Right atrium auricular region (tissue), 2 donors: ENCODE measurements at places on chromosomes 3 and 15. TPM values are rescaled to one million over a fixed set of nuclear protein-coding genes. Genes with fewer than 3 reads are reported as not detected.

STAB1 gene
- 62.6 TPM for total RNA-seq

GP9 gene
- not detected for total RNA-seq

ARGFX gene
- total RNA-seq: not detected

ADAMTSL3 gene
- total RNA-seq: 12.2 TPM

PLSCR2 gene
- total RNA-seq: not detected

DNA sequence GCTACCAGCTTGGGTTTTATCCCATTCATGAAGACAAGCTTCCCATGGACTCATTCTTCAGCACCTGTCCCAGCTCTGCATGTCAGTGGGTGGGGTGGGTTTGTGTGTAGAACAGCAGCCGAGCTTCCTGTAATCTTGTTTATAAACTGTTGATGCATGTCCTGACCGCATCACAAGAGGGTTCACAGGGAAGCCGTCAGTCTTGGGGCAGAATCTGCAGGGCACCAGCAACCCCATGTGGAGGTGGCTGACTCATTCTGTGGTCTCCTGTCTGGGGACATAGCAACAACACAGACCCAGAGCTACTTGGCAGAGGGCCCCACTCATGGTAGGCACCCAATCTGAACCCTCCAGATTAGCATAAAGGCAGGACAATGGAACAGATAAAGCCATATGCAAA is 35.6 kb downstream of the DAPK2 start:
- H3K4me3 ChIP-seq: no peak overlapping the region
- H3K27ac ChIP-seq: peak overlapping the region; percentile 80
- no peaks in the 10 kb centered on the region for H3K4me1 ChIP-seq
- DNase-seq: peak; percentile 65
- H3K36me3 ChIP-seq: no peaks in the 10 kb centered on the region

- no peak overlapping the region for H3K4me3 ChIP-seq
- no peak overlapping the region for H3K27ac ChIP-seq
- DNase-seq: no peak
- H3K27me3 ChIP-seq: no peaks in the 10 kb centered on the region
- no peaks in the 10 kb centered on the region for H3K36me3 ChIP-seq
These were observed 168.0 kb upstream of the GMNC start for GRCh38 chr3:191030491-191030890.

DNA sequence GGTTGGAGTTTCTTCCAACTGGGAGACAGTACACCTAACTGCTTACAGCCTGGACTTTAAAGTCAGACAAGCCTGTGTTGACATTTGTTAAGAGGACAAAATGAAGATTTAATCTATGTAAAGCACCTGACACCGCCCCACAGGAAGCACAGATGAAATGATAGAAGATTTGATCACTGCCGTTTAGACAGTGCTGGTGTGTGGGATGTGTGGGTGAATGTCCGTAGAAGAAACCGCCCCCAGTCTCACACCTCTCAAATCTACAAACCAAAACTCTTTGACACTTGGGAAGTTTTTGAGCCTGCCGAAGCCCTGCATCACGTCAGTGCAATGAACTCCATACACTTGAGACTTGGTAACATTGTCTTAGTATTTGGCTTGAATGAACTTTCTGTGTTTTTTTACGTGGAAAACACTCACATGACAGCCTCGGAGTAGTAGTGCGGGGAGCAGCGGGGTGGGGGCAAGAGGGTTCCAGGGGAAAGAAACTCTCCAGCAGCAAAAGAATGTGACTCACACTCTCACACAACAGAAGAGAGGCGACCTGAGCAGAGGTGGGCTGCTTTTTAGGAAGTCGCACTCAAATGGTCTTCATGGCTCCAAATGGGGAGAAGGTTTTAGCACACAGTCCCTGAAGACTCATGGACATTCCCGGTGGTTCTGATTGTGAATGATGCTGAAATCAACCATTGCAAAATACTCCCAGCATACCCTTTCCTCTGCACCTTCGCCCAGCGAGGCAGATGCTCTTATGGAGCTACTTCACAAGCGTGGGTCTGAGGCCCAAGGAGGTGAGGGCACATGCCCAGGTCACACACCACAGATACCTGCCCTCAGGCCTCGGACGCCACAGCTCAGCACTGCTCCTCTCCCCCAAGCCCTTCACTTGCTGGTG is 79.2 kb downstream of the SRGAP3 start:
- H3K4me3 ChIP-seq: no peak overlapping the region
- H3K36me3 ChIP-seq: no peaks in the 10 kb centered on the region
- no peak for DNase-seq
- H3K27ac ChIP-seq: no peak overlapping the region

DNA sequence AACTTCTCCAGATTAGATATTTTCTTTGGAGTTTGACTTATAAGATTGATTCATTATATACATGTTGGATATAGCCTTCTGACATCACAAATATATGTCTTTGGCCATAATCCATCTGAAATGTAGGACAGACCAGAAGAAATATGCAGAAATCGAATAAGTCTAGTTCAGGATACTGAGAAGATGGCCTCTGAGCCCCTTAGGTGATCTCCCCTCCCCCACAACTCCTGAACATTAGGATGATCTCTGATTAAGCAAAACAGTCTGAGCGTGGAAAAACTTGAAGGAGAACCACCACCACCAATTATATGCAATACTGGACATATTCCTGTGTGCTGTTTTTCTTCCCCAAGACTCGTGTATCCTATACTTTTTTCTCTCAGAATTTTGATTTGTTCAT is 3.2 kb downstream of the SETD5 start:
- no peaks in the 10 kb centered on the region for H3K4me1 ChIP-seq
- H3K36me3 ChIP-seq: no peaks in the 10 kb centered on the region
- H3K27me3 ChIP-seq: no peaks in the 10 kb centered on the region

GRCh38 chr3:114319453-114319852 is 25.6 kb downstream of the TIGIT start:
- no peaks in the 10 kb centered on the region for H3K36me3 ChIP-seq
- no peak overlapping the region for H3K27ac ChIP-seq
- H3K4me3 ChIP-seq: no peak overlapping the region
- no peaks in the 10 kb centered on the region for H3K27me3 ChIP-seq
- H3K4me1 ChIP-seq: no peaks in the 10 kb centered on the region

DNA sequence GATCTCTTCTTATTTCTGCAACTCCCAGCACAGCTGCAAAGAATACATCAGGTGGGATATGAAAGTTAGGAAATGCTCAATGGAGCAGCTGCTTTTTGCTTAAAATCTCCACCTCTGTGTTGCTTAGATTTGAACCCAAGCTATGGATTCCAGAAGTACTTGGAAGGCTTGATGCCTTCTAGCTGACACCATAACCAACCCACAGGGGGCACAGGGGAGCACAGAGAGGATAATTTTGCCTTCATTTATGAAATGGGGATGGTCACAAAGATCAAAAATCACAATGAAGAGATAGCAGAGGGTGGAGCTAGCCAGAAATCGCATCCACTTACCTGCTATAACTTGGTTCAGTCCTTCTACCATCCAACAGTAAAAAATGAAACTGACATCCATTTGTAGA is 75.7 kb downstream of the DUT start:
- no peaks in the 10 kb centered on the region for H3K4me1 ChIP-seq
- DNase-seq: no peak
- H3K36me3 ChIP-seq: peaks cover 11% of the 10 kb centered on the region
- no peak overlapping the region for H3K4me3 ChIP-seq

- no peak overlapping the region for H3K27ac ChIP-seq
- H3K4me3 ChIP-seq: no peak overlapping the region
- H3K27me3 ChIP-seq: no peaks in the 10 kb centered on the region
- H3K4me1 ChIP-seq: no peaks in the 10 kb centered on the region
- H3K36me3 ChIP-seq: no peaks in the 10 kb centered on the region
These were observed 107.0 kb downstream of the ALCAM start for GRCh38 chr3:105473521-105474223.

GRCh38 chr15:65812916-65813315 is 20.8 kb upstream of the DENND4A start:
- H3K36me3 ChIP-seq: no peaks in the 10 kb centered on the region
- DNase-seq: no peak
- no peaks in the 10 kb centered on the region for H3K27me3 ChIP-seq
- no peaks in the 10 kb centered on the region for H3K4me1 ChIP-seq

DNA sequence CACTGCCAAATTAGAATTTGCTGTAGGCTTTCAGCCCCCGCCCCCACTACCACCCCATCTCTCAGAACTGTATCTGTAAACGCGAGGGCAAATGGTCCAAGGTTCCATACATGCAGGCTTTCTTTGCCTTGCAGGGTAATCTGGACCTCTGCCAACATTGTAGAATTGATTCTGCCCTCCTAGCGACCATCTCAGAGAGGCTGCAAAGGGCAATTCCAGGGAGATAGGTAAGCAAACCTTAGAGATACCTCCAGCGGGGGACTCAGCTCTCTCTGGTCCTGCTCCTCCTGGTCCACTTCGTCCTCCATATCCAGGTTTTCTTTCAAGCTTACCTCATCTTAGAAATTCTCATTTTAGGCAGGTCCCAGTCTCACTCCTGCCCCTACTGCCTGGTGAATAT is 64.4 kb downstream of the SLMAP start:
- no peak overlapping the region for H3K27ac ChIP-seq
- no peaks in the 10 kb centered on the region for H3K27me3 ChIP-seq
- DNase-seq: no peak
- H3K4me1 ChIP-seq: peaks cover 22% of the 10 kb centered on the region

GRCh38 chr3:126208182-126208581 is 27.8 kb upstream of the ALDH1L1 start:
- H3K27me3 ChIP-seq: no peaks in the 10 kb centered on the region
- DNase-seq: no peak
- no peaks in the 10 kb centered on the region for H3K36me3 ChIP-seq
- no peak overlapping the region for H3K27ac ChIP-seq

DNA sequence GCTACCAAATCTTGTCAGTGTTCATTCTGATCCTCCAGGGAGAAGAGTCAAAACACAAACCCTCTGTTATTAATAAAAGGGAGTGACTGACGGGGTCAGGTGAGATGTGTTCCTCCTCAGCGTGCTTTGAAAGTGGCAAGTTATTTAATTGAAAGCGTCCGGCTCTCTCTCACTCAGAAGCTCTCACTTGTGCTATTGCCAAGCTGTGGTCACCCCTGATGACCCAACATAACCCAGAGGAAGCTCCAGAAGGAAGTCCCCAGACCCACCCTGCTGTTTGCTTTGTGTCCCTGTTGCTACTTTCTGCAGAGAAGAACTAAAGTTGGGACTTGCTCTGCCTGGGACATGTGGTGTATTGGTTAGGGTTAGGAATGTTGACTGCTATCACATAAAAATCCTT is 235.6 kb downstream of the EDEM1 start:
- H3K36me3 ChIP-seq: no peaks in the 10 kb centered on the region
- H3K4me3 ChIP-seq: no peak overlapping the region
- no peaks in the 10 kb centered on the region for H3K4me1 ChIP-seq
- H3K27ac ChIP-seq: no peak overlapping the region
- no peak for DNase-seq
- H3K27me3 ChIP-seq: no peaks in the 10 kb centered on the region

DNA sequence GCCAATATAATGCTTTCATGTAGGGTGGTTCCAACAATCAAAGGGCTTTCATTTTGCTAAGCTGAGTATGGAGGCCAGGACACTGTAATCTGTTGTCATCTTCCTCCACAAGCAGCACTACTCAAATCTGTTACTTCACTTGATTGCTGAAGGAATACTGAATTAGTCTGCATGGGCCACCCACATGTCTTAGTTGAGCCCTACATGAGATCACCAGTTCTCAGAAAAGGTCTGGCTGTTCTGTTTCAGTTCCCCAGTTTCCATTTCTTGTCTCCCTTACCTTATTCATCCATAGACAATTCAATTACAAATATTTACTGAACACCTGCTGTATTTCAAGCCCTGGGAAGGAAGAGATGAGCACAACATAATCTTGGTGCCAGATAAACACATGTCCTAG is 119.2 kb downstream of the FHIT start:
- DNase-seq: no peak
- H3K27ac ChIP-seq: no peak overlapping the region
- H3K4me3 ChIP-seq: no peak overlapping the region

GRCh38 chr3:10669490-10670048 is 146.5 kb upstream of the SLC6A11 start:
- H3K27me3 ChIP-seq: no peaks in the 10 kb centered on the region
- no peak overlapping the region for H3K27ac ChIP-seq
- no peak overlapping the region for H3K4me3 ChIP-seq
- no peaks in the 10 kb centered on the region for H3K36me3 ChIP-seq
- H3K4me1 ChIP-seq: no peaks in the 10 kb centered on the region
- DNase-seq: no peak

DNA sequence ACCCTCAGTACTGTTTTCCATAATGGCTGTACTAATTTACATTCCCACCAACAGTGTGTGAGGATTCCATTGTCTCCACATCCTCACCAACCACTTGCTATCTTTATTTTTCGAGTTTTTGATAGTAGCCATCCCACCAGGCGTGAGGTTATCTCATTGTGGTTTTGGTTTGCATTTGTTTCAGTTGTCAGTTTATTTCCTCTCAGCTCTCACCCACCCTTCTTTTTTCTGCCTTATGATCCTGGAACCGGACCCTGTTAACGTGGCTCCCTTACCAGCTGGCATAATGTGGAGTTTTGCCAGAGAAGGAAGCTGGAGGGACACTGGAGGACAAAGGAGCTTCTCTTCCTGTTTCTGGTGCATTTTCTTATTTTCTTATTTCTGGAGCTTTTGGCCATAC is 25.1 kb upstream of the SH3GL3 start:
- H3K27ac ChIP-seq: no peak overlapping the region
- H3K4me1 ChIP-seq: no peaks in the 10 kb centered on the region
- no peaks in the 10 kb centered on the region for H3K27me3 ChIP-seq
- no peak overlapping the region for H3K4me3 ChIP-seq
- H3K36me3 ChIP-seq: no peaks in the 10 kb centered on the region

GRCh38 chr15:100017140-100017539 is 283.9 kb upstream of the LYSMD4 start:
- no peaks in the 10 kb centered on the region for H3K36me3 ChIP-seq
- no peak for DNase-seq
- no peak overlapping the region for H3K27ac ChIP-seq
- no peak overlapping the region for H3K4me3 ChIP-seq
- H3K27me3 ChIP-seq: no peaks in the 10 kb centered on the region
- H3K4me1 ChIP-seq: peaks cover 21% of the 10 kb centered on the region

- H3K36me3 ChIP-seq: no peaks in the 10 kb centered on the region
- no peak for DNase-seq
- no peaks in the 10 kb centered on the region for H3K27me3 ChIP-seq
- H3K4me1 ChIP-seq: no peaks in the 10 kb centered on the region
- no peak overlapping the region for H3K27ac ChIP-seq
These were observed 319.6 kb downstream of the ZBTB20 start for GRCh38 chr3:114827495-114827894.

DNA sequence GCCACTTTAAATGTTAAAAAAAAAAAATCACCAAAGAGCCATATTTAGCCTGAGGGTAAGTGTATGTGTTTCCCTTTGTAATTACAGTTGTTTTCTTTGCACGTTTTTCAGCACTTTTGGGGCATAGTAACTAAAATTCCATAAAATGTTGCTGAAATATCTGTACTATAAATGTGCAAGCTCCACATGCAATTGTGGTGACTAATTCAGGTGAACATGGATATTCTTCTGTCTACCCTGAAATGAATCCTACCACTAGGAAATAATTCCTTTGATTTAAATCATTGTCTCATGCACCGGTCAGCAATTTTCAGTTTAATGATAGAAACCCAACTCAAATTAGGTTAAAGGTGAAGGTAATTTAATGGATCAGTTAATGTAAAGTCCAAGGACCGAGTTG is 13.1 kb upstream of the TFG start:
- no peak overlapping the region for H3K27ac ChIP-seq
- no peaks in the 10 kb centered on the region for H3K4me1 ChIP-seq
- no peak overlapping the region for H3K4me3 ChIP-seq
- H3K36me3 ChIP-seq: no peaks in the 10 kb centered on the region
- no peaks in the 10 kb centered on the region for H3K27me3 ChIP-seq
- no peak for DNase-seq
